CD4-positive, alpha-beta memory T cell (primary cell): ENCODE measurements at places on chromosomes 11 and 22. TPM values are rescaled to one million over a fixed set of nuclear protein-coding genes. Genes with fewer than 3 reads are reported as not detected.
A peak's percentile ranks its signal among the peaks of the same experiment; 100 is the strongest.

Gene CARD10
- 0.42 TPM for total RNA-seq

- no peak for DNase-seq
Measured at GRCh38 chr11:76786016-76786415, 2.9 kb downstream of the TSKU start.

DNA sequence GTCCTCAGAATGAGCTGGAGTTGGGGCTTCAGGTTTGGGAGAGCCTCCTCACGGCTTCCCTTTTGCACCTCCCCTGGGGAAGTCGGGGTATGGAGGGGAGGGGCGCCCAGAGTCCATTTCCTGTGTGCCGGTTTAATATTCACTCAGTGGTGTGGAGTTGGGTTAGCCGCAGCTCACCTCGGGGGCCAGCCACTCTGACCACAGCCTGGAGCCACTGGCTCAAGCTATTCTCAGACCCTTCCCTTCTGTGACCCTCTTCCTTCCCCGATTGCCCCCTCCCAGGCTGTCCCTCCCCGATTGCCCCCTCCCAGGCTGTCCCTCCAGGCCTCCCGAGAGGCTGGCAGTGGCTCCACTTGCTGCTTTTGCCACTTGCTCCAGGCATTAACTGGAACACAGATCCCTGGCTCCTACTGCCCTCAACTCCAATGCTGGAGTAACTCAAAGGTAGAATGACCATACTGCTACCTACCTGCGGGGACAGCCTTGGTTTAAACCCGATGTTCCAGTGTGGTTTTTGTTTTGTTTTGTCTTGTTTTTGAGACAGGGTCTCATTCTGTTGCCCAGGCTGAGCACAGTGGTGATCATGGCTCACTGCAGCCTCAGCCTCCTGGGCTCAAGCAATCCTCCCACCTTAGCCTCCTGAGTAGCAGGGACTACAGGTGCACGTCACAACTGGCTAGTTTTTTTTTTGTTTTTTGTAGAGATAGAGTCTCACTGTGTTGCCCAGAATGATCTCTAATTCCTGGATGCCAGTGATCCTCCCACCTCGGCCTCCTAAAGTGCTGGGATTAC lies 29.3 kb downstream of the RPUSD4 start:
- DNase-seq = no peak

GRCh38 chr11:85967457-85967856 lies 101.4 kb downstream of the PICALM start:
- DNase-seq = no peak

Gene BSX
- not detected for total RNA-seq

Gene DNHD1
- total RNA-seq = 45.9 TPM

GRCh38 chr11:79949574-79949973 lies 508.7 kb upstream of the TENM4 start:
- DNase-seq = no peak

DNA sequence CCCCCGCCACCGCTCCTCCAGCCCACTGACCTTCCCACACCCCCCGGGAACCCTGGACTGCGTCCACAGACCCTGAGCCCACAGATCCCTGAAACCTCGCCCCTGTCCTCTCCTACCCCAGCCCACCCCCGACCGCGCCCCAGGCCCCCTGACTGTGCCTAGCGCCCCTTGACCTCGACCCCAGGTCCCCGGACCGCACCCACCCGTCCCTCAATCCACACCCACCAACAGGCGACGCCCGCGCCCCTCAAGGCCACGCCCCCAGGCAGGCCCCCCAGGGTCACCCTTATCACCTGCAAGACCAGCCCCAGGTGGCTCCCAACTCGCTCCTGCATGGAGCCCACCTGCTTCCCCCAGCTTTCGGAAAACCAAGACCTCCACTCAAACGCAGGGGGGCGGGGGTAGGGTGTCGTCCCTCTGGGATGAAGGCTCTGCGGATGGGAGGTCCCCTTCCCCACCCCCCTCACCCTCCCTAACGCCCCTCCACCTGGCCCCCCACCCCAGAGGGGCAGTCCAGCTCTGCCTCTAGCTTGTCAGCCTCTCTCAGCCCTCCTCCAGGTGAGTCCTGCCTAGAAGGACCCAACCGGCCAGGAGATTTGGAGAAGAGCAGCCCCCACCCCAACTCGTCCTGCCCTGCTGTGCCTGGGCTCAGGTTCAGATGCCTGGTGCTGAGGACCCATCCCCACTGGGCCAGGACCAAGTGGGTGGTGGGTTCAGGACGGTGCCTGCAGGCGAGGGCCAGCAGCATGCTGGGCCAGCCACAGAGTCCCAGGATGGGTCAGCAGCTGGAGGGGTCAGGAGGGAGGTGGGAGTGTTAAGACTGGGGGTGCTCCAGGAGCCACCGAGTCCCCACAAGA lies 3.1 kb upstream of the IL17REL start:
- DNase-seq = no peak

DNA sequence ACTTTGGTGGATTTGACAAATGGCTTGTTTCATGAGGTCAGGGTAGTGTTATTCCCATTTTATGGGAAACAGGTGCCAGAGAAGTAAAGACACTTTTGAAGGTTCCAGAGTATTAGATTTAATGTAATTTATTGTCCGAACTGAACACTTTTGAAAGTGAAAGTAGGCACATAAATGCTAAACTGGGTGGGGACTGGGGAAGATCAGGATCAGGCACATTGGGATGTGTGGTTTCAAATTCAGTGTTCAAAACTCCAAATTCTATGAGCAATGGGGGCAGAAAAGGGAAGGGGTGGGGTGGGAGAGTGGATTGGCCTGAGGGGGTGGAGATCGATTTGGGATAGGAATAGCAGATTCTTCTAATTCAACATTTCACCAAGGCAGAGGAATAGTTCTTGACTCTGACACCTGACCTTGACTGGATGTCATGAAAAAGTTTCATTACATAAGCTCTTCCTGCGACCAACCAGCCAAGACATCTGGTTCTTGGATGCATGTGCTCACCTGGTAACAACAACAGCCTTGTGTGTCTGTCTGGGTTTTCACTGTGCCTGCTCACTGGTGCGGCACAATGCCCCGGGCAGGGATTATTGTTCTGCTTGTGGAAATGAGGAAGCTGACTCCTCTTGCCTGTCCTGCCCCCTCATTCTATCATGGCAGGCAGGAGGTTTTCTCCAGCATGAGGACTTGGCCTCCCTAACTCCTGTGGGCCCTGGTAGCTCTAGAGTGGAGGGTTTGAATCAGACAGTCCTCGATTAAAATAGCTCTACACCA lies 10.8 kb downstream of the PPFIBP2 start:
- no peak for DNase-seq

DNA sequence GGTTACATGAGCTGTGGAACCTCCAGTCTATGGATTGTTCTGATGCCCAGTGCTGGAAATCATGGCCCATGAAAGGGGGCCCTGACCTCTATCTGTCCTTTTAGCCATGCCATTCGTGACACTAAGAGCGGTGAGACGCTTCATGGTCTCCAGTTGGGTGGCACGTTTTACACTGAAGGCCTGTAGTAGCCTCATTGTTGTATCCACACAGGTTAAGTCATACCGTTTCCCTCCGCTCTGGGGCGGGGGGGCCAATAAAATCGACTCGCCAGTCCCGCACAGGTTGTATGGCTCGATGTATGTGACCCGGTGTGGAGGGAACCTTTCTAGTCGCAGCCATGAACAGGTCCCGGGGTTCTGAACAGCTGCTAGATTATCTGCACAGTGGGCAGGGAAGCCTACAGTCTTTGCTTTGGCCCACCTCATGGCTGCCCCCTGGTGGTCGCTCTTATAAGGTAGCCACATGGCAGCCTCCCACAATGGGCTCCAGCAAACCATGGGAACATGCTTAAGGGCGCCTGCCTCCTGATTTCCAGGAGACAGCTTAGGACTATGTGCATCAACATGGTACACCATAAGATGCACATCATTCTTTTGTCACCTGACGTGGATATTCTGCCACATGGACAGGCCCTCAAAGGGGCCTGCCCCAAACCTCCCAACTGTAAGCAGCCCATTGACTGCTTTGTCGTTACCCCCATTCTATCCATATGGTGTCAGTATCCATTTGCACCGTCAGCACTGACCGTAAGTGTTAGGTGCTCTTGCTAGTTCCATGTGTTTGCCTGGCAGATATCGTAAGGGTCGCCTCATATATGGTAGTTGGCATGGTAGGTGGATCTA lies 19.7 kb upstream of the APOL3 start:
- DNase-seq = peak; percentile 79

DNA sequence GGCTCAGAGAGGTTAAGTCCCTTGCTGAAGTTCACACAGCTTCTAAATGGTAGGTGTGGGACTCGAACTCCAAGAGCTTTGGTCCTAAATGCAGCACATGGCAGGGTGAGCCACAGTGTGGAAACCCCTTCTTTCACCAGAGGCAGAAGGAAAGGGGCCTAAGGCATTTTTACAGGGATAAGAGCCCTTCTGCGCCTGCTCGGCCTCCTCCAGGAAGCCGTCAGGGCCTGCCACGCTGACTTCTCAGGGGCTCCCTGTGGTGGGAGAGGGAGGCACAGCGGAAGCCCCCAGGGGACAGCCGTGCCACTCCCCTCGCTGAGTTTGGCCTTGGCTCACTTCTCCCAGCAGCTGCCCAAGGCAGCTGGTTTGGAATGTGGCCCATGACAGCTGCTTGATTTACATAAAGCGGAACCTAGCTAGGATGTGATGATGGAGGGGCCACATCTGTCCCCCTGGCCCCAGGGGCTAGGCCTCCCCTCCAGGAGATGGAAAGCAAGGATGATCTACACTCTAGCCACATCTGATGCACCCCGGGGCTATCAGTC lies 35.4 kb downstream of the CD82 start:
- no peak for DNase-seq

GRCh38 chr22:43008921-43009320 lies 6.0 kb downstream of the PACSIN2 start:
- DNase-seq = no peak

Gene MISFA
- total RNA-seq = 0.69 TPM

Gene CHADL
- 1.0 TPM for total RNA-seq

Gene CDKN1C
- total RNA-seq = 6.1 TPM

DNA sequence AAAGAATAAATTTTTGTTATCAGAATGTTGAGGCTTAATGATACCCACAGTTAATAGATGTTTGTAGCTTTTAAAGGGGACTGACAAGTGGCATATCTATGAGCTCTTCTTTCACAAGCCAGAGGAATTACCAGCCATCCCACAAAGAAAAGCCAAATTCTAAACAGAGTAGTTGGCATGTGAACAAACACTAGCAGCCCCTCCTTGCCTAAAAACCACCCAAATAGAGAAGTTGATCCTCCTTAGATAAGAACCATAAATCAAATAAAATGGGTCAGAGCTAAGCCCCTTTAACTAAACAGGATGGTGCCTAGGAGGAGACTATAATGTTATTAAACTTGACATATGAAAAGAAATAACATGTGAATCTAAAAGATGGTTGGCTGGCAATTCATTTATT lies 11.4 kb downstream of the LPXN start:
- no peak for DNase-seq

- DNase-seq = no peak
Measured at GRCh38 chr22:44368611-44369292, 56.0 kb upstream of the SHISAL1 start.

Gene LPXN
- 147 TPM for total RNA-seq

Gene CASP1
- 96.8 TPM for total RNA-seq

DNA sequence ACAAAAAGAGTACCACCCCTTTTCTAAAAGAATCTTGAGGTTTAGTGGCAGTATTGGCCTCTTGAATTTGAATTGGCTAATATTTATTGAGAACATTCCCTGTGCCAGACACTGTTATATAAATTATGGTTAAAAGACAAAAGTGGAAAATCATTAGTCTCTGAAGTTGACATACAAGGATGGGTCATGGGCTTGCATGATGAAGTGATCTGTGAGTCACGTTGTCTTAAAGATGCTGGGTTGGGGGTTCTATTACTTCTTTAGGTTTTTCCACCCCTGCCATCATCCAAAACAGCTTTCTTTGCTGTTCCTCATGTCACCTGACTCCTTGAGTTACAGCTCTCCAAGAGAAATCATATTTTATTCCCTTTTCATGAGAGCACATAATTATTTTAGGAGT lies 85.0 kb downstream of the CD44 start:
- DNase-seq = no peak

Gene CD3D
- total RNA-seq = 338 TPM

DNA sequence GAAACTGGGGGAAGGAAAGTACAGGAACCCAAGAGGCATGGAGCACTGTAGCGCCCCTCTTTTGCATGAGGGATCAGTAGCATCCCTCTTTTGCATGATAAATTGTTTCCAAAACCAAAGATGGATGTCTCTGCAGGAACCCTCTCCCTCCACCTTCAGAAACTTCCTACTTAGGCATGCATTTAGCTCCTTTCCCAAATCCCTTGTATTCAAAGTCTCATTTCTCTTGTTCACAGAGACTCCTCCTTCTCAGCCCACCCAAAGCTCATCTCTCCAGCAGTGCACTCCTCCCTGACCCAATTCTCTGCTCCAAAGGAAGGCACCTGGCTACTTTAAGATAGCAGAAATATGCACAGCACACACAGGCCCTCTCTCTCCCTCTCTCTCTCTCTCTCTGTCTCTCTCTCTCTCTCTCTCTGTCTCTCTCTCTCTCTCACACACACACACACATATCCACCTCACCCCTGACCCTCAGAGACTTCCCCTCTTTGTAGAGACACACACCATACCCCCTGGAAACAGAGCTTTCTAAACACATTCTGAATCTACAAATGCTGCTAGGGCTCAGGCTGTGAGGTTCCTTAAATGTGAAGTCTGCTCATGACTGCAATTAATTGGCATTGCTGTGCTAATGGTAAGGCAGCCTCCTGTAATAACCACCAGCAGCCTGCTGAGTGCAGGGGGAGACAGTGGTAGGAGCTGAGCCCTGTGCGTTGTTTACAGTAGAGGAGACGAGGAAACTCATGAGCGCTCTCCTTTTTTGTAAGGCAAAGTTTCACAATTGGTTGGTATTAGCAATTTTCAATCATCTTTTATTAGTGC lies 519.6 kb downstream of the NTM start:
- DNase-seq = no peak

Gene CDC42EP2
- 0.55 TPM for total RNA-seq

Gene SCGB1D1
- not detected for total RNA-seq

DNA sequence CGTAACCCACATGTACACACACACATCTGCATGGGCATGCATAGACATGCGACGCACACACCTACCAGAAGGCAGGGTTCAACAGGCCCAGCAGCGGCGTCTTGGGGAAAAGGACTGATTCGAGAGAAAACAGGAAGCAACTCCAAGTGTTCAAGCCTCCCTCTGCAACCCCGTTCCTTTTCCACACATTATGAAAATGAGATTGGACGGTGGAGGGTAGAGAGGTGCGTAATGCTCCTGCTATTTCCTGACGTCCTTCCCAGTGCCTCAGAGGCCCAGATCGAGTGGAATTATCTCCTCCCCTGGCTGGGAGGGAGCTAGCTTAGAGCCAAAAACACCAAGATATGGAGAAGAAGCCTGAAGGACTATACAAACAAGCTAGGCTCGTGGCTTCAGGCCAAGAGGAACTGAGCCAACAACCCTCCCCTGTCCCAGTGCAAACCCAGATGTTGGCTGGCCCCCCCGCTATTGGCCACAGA lies 289.2 kb downstream of the MN1 start:
- DNase-seq = no peak

Gene NDUFC2
- 86.5 TPM for total RNA-seq

DNA sequence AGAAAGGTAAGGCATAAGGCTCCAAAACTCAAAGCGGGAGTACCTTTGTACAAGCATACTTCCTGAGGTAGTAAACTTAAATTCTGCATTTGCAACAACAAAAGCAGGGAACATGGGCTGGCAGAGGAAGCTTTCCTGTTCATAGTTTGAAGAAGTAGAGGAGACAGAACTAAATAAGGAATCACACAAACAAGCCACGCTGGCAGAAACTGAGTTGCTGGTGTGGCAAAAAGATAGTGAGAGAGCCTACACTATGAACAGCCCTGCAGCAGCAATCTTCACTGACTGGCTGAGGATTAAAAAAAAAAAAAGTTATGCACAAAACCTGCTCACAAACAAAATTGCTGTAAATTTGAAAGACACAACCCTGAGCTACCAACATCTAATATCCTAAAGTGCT lies 46.5 kb downstream of the FCHSD2 start:
- no peak for DNase-seq

Gene JRKL
- total RNA-seq = 20.0 TPM
